Left ventricle myocardium inferior (tissue), 1 donor: ENCODE measurements at places on chromosomes 12 and 14. TPM values are rescaled to one million over a fixed set of nuclear protein-coding genes. Genes with fewer than 3 reads are reported as not detected.

GRCh38 chr12:115597157-115597712, 680.3 kb downstream of the MED13L start:
- DNase-seq: no peak

DNA sequence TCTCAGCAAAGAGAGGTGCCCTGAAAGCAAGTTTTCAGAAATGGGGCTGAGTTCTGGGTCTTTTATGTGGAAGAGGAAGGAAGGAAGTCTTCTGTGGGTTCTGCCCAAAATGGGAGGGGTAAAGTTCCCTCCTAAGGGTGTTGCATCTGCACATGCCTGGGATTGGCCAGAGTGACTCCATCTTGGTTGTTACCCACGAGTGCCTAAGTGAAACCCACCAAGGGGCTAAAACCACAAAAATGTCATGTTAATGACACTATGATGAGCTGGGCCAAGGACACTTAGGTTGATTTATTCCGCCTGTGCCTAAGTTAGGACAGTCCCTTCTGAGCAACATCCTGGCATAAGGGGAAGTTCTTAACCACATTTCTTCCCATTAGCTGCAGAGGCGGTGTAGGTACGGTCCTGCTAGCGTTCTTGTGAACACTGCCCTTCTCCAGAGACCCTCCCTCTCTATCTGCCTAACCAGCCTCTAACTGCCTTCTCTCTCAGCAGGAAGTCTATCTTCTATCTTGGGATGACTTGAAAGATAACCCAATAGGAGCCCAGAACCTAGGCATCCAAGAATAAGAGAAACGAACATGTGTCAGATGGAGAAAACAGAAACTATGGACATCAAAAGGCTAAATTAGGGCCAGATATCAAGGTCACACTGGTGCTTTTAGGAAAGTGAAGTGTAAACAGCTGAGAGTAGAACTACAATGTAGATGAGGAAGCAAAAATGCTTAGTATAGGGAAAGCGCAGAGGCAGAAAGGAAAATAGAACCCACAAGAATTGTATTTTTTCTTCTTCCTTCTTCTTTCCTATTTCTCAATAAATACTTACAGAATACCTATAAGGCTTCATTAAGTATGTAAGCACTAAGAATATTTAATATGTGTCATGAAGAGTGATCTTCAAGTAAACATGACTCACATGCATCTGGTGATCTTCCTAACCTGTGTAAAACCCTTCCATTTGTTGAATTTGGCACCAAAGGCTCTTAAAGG, 104.2 kb upstream of the AMN1 start:
- DNase-seq: no peak

GRCh38 chr12:105476616-105477015, 146.1 kb downstream of the C12orf75 start:
- no peak for DNase-seq

GRCh38 chr14:92561906-92562479, 48.4 kb downstream of the RIN3 start:
- no peak for DNase-seq

DNA sequence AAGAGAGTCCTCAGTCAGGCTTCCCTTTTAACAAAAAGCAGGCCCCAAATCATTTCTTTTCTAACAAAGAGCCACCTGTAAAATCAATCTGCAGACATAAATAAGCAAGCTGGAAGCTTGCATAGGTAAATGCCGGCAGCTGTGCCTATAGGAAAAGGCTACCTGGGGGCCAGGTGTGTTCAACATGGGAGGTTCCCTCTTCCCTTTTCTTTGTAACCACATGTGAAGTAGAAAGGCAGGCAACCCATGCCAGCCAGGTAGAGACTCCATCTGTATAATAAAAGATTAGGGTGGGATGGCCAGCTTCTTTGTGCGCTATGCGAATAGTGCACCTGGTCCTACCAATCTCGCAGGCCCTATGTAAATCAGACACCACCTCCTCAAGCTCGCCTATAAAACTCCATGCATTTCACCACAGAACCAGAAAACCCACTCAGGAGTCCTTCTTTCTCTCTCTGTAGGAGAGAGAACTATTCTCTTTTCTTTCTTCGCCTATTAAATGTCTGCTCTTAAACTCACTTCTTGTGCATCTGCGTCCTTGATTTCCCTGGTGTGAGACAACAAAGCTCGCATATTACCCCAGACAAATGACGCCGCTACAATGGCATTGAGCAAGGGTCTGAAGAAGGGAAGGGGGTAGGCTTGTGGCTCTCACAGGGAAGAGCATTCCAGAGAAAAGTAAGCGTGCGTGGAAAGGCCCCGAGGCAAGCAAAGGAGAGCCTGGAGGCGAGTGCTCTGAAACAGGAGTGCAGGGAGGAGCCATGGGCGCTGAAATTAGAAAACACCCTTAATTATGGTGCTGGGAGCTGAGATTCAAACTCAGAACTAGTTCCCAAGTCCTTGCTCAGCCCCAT, 67.2 kb downstream of the TTC9 start:
- DNase-seq: no peak

Gene MAP3K9
- 1.9 TPM for total RNA-seq

Gene ABHD4
- 23.2 TPM for total RNA-seq

Gene MIP
- total RNA-seq: not detected

Gene HCAR1
- not detected for total RNA-seq

Gene CELA1
- total RNA-seq: not detected
